ENCODE measurements at places on chromosomes 12 and 14.

GRCh38 chr14:96281486-96281885, 25.5 kb downstream of the BDKRB1 start:
- DNase-seq: no peak

DNA sequence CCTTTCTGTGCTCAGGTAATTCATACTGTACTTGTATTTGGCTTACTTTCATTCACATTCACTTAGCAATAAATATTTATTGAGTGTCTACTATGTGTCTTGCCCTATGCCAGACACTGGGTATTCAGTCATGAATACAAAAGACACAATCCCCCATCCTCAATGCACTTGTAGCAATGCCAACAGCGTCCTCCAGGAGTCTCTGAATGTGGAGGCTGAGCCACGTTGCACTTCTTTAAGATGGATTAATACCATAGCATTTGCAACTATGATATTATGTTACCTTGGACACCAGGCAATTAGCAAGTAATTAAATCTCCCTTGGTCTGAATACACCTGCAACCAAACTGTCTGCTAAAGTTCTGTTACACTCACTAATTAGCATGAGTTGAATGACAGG, 58.8 kb downstream of the OTX2 start:
- no peak for DNase-seq

GRCh38 chr12:114982760-114983159, 298.8 kb upstream of the TBX3 start:
- no peak for DNase-seq

DNA sequence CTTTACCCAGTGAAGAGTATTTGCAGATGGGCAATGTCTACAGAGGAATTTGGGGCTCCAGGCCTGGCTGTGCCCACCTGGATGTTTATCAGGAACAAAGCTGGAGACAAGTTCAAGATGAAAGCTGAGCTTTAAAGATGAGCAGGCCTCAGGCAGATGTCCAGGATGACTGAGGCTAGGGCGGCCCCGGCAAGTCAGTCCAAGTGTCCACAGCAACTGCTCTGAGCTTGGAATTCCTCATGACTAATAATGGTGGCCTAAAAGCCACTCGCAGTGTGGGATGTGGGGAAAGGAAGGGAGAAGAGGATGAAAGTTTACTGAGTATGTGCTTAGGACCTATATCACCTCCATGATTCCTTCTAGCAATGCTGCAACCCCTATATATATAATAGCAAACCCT, 128.2 kb upstream of the NOS1 start:
- peak; percentile 53 for DNase-seq

DNA sequence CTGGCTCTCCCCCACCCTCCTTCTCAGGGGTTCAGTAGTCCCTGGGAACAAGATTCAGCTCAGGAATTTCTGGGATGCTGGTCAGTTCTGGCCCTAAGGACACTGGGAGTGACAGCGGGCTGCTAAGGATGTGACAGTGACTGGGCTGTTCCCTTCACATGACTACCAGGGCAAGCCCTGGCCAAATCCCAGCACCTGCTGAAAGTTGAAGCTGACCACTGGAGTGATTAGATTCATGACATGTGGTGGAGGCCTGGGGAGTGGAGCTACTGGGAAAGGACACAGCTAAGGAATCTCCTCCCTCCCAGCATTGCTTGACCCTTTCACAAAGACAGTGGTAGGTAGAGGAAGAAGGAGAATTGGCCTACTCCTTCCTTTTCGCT, 204.9 kb downstream of the DAD1 start:
- no peak for DNase-seq

GRCh38 chr12:90836689-90837088, 118.3 kb downstream of the CCER1 start:
- DNase-seq: no peak

GRCh38 chr14:101098177-101098576, 194.7 kb upstream of the RTL1 start:
- no peak for DNase-seq

GRCh38 chr12:11764837-11765236, 115.4 kb downstream of the ETV6 start:
- no peak for DNase-seq

DNA sequence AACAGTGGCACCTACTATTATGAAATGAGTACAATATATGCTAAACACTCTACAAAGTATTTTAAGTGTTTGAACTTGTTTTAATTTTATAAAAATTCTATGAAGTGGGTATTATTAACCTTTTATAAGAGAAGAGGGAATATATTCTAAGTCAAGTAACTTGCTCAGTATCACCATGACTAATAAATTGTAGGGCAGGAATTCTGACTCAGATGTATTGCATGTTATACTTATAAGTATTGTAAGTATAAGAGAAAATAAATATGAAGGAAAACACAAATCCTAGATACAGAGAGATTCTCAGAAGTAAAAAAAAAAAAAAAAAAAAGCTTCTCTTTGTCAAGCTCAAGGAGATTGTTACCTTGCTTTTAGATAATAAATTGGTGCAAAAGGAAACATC, 893.2 kb downstream of the SLC16A7 start:
- DNase-seq: peak; percentile 4

DNA sequence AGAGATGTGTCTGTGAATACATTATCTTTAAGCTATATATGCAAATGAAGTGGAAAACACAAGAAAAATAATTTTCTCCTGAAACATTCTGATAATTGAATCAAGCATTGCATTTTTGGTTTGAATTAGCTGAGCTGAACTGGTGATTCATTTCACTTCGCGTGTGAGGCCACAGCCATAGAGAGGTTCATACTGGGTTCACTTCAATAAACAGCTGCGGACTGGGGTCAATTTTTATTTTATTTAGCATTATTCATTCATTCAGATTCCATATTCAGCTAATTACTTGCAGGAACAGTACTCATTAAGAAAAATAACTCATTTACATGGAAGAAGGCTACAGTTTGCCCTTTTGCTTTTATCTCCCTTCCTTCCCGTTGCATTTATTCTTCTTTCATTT, 195.2 kb upstream of the LRIG3 start:
- DNase-seq: peak; percentile 69

GRCh38 chr14:33946679-33947476, 4.0 kb downstream of the EGLN3 start:
- no peak for DNase-seq

GRCh38 chr12:42129595-42130204, 15.0 kb downstream of the GXYLT1 start:
- DNase-seq: peak; percentile 75

GRCh38 chr14:95815226-95815690, 61.4 kb upstream of the TUNAR start:
- DNase-seq: no peak

- DNase-seq: no peak
Measured at GRCh38 chr12:16344269-16344668, 3.2 kb upstream of the MGST1 start.

- DNase-seq: peak; percentile 69
Measured at GRCh38 chr14:54366736-54367735, 29.8 kb upstream of the CDKN3 start.

GRCh38 chr12:26702741-26703140, 130.3 kb downstream of the ITPR2 start:
- DNase-seq: no peak

DNA sequence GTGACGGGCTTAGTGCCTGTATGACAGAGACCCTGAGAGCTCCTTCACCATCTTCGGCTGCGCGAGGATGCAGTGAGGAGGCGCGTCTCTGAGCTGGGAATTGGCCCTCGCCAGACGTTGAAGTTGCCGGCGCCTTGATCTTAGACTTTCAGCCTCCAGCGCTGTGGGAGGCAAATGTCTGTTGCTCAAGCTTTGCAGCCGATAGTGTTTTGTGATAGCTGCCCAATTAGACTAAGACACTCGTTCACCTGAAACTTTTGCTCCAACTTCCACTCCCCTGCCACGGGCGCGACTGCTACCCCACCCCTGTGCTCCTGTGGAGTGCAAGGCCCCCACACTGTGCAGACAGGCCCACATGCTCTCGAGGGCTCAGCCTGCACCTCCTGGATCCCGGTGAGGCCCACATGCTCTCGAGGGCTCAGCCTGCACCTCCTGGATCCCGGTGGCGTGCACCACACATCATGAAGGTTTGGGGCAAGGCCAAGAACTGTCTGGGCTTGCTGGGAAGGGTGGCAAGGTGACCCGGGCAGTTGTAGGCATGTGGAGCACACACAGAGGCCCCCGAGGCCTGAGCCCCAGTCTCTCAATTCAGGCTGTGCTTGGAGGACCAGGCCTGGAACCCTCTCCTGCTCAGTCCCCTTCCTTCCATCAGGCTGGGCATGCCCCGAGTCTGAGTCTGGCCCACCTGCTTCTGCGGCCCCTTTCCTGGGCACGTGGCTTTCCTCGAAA, 324.6 kb downstream of the TMEM121 start:
- DNase-seq: no peak

GRCh38 chr14:100834082-100834793, 8.3 kb downstream of the MEG3 start:
- no peak for DNase-seq

- no peak for DNase-seq
Measured at GRCh38 chr12:101908395-101908794, 31.0 kb downstream of the DRAM1 start.

DNA sequence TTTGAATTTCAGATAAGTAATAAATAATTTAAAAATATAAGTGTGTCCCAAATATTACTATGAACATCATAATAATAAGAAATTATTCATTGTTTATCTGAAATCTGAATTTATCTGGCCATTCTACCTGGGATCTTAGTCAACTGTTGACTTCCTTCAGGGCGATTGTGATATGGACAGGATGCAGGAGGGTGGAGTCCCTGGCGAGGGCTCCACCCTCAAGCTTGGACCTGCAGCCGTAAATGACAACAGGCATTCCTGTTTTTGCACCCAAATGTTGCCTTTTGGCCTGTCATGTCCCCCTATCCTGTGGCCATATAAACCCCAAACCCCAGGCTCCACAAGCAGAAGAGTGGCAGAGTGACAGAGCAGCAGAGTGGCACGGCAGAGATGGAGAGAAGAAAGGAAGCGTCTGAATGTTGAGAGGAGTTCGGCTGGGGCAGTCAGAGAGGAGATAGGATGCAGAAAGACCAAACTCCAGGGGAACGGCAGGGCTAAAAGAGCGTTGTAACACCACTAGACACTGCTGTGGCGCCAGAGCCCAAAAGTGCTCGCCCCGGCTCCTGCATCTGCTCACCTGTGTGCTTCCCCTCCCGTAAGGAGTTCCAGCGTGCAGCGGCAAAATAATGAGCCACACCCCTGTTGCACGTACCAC, 39.4 kb upstream of the FUT8 start:
- no peak for DNase-seq

DNA sequence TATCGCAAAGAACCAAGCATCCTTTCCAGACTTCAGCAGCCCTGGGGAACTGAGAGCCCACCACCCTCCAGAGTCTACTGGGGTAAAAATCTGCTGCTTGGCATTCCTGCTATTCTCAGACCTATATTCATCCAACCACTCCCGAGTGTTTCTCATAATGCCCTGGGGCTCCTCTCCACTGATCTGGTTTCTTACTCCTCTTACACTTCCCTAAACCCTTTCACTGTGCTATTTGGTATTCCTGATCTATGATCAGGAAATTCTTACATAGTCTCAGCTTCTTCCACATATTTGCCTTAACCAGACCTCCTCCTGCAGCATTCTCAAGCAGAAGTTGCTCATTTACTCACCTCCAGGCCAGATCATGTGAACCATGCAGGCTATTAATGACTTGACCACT, 82.4 kb downstream of the SYT10 start:
- DNase-seq: no peak

DNA sequence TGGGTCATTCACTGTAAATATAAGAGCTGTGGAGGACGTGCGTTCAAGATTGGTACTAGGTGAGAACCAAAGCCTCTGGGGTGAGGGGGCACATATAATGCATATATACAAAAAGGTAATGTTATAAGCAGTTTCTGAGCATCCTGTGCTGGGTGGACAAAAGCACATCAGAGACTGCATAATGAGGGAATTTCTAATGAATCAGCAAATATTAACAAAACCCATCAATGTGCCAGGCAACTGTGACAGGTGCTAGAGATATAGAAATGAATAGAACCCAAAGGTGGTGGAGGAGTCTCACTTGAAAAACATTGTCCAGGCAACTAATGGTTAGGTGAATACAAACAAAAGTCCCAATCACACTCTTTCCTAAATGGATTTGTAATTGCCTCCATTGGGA, 74.7 kb downstream of the GPR65 start:
- no peak for DNase-seq

Measured in AG10803 (cell line).